ENCODE measurements at places on chromosomes 1 and 21. TPM values are rescaled to one million over a fixed set of nuclear protein-coding genes. Genes with fewer than 3 reads are reported as not detected.

DNA sequence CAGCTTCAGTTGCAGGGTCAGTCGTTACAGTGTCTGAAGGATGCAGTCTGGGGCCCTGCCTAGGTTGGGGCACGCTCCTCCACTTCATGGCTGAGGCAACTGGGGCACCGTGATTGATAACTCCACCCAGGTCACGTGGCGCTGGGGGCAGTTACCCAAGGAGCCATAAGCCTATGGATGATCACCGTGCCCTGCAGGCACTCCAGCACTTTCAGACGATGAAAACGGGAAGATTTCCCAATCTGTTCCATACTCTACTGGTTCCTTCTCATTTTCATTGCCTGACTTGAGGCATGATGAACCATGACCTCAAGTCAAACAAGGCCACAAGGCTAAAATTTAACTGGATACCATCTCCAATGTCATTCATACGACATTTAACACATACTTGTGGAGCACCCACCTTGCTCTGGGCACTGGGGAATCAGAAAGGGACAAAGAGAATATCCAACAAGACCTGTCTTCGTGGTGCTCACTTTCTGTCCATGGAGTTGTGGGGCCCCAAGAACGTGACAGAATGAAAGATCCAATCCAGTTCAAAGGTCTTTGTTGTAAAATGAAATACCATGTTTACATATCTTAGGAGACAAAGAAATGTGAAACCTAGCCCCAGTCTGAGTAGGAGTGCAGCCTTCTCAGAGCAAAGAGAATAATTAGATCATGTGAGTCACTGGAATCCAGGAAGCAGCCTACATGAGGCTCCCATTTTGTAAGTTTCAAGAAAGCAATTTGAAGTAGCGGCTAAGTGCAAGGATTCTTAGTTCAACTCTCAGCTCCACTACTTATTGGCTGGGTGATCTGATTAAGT is 39.4 kb upstream of the SPOCD1 start:
- no peak for DNase-seq

- no peak for DNase-seq
Observed at GRCh38 chr21:31564439-31564838, 95.1 kb upstream of the SOD1 start.

DNA sequence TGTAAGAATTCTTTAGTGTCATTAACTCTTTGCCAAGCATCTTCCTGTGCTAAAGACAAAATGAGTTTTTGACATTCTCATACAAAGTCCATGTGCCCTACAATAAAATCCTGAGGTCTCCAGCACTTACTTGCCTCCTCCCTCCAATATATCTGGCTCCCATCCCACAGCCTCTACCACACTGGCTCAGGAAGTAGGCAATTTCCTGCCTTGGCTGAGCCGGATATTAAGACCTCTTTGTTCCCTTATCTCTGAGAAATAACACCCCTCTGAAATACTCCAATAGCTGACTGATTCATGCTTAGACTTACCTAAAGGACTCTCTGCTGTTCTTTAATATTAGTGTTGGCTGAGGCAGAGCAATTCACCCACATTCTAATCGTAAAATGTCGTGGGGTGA is 37.6 kb upstream of the GORAB start:
- no peak for DNase-seq

GRCh38 chr1:41341772-41342562 is 19.3 kb upstream of the FOXO6 start:
- DNase-seq, result no peak

- DNase-seq, result no peak
Observed at GRCh38 chr21:32130031-32130891, 148.6 kb downstream of the MIS18A start.

DNA sequence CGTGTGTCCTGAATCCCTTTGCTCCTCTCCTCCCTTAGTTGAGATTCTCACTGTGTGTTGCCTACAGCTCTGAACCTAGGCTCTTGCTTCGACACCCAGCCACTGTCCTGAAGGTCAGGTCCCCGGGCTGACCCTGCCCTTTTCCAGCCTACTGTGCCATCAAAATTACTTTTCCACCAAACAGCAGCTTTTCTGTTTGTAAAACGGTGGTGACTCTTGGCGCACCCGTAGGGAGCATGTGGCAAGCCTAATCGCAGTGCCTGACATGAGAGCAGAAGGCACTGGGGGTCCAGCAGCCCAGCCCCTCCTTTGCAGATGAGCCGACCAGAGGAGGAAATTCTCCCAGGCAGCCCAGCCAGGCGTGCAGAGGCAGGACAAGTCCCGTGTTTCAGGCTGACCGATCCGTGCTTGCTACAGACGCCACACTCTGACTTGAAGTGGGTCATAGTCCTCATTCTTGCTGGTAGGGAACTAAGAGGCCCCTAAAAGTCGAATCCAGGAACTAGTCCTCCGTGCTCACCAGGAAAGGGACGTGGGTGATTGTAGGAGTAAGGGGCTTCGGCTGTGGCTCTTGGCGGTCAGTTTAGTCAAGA is 6.8 kb downstream of the GPR137B start:
- DNase-seq, result no peak

- DNase-seq, result no peak
Observed at GRCh38 chr1:196423612-196424011, 184.6 kb downstream of the KCNT2 start.

- no peak for DNase-seq
Observed at GRCh38 chr1:187443939-187444338, 615.2 kb downstream of the PLA2G4A start.

DNA sequence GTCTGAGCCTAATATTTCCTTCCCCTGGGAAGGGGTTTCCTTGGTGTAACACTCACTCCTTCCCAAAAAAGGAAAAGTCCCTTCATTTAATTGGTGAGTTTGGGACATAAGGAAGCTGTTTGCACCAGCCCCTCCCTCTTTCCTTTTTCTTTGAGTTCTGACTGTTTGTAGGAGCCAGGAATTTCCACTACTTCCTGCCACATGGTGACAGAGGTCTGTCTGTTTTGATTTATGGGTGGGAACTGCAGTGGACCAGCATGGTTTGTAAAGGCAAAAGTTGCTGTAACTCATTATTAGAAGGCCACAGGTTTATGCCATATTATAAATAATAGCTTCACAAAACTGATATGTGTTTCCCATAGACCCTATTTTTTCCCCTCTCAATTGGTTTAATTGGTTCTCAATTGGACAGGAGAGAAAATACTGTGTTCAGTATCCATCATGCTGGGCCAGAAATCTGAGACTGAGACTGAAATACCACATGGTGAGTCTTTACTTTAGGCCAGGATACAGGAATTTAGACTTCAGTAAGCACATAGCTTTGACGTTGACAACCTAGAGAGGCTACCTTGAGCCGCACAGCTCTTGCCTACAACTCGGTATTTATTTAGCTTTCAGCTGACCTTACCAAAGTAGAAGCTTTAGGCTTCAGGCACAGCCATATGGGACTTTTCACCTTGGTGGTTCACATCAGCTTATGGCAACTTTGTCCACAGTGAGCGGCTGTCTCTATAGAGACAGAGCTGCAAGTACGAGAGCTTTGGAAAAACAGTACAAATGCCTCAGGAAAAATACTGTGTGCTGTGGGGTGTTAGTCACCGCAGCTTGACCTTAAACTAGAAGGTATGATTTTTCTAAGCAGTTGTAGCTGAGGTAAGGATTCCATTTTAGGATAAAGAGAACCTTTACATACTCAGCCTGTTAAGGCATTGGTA is 40.0 kb upstream of the RGS7 start:
- no peak for DNase-seq

Gene FCRL2
- not detected for total RNA-seq

DNA sequence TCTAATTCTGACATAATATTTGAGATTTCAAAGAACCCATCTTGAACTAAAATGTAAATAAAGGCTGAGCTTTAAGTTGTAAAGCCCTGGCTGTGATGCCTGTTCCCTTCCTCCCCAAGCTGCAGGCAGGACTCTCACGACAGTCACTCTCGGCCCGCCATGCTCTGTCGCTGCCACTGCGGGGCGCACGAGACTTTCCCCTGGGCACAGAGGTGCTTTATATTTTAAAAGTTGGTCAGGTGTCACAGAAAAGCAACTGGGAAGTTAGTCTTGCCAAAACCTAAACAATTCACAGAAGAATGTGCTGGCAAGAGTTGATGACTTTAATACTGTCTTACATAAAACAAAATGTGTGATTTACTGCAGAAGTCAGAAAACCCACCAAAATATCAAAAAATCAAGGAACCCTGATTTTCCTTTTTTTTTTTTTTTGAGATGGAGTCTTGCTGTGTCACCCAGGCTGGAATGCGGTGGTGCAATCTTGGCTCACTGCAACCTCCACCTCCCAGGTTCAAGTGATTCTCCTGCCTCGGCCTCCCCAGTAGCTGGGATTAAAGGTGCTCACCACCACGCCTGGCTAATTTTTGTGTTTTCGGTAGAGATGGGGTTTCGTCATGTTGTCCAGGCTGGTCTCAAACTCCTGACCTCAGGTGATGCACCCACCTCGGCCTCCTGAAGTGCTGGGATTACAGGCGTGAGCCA is 10.7 kb downstream of the LRRC47 start:
- no peak for DNase-seq

DNA sequence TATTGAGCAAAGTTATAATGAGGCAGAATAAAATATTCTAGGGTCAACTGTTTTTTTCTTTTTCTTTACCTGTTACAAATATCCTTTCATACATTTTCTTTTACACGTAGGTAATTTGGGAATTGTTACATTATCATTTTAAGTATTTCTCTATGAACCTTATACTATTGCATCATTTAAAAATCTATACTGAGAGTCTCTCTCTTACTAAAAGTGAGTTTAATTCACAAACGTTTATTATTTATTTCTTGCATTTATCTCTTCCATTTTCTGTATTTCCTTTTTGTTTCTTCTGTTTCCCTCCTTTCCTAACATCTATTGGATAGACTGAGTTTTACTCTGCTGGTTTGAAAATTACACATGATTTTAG is 25.4 kb upstream of the CLCA4 start:
- no peak for DNase-seq

DNA sequence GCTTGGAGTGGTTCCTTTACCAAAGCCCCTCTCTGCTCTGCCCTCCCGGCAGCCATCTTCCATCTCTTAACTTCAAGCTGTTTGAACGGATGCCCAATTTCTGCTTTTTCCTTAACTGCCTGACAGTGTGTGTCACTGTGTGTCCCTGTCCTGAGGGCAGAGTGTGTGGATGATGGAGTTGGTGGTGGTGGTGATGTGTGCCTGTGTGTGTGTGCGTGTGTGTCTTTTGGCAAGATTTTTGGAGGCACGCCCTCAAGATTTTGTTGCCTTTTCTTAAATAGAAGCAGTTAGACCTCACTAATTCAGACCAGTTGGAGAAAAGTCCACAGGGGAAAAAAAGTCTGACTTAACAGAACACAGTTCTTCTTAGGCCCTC is 30.3 kb downstream of the SERTAD4 start:
- no peak for DNase-seq

Gene CLDN19
- not detected for total RNA-seq

GRCh38 chr1:210587566-210587965 is 258.9 kb downstream of the HHAT start:
- no peak for DNase-seq

GRCh38 chr1:29426701-29427279 is 190.5 kb downstream of the PTPRU start:
- no peak for DNase-seq

- no peak for DNase-seq
Observed at GRCh38 chr1:118989878-118990378, 1.8 kb upstream of the TBX15 start.

DNA sequence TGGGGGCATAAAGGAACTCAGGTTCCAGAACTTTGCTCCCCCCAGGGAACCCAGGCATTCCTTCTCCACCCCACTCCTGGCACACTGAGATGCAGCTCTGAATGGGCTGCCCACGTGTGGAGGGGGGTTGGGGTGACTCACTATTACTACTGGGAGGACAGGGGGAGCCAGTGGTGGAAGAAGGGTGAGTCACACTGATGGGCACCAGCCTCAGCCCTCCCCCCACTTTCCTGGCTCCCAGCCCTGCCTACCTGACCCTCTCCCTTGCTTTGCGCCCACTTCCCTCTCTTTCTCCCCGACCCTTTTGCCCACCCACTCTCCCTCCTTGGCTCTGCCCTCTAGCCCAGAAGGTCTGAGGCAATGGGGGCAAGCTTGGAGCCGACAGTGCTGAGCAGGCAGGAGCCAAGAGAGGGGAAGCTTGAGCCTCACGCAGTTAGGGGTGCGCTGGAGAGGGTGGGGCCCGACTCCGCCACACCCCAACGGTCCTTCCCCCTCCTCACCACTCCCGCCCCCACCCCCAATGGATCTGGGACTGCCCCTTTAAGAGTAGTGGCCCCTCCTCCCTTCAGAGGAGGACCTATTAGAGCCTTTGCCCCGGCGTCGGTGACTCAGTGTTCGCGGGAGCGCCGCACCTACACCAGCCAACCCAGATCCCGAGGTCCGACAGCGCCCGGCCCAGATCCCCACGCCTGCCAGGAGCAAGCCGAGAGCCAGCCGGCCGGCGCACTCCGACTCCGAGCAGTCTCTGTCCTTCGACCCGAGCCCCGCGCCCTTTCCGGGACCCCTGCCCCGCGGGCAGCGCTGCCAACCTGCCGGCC is at the start of gene LMNA:
Gene LMNA, plus strand, starts transcription at position 611 of the 818 bp plus-strand sequence. CDS start 208 bp downstream, outside the sequence.
- peak; percentile 74 for DNase-seq

Gene PTGFRN
- total RNA-seq, result 0.55 TPM

- no peak for DNase-seq
Observed at GRCh38 chr1:13607002-13607401, 23.4 kb downstream of the PDPN start.

DNA sequence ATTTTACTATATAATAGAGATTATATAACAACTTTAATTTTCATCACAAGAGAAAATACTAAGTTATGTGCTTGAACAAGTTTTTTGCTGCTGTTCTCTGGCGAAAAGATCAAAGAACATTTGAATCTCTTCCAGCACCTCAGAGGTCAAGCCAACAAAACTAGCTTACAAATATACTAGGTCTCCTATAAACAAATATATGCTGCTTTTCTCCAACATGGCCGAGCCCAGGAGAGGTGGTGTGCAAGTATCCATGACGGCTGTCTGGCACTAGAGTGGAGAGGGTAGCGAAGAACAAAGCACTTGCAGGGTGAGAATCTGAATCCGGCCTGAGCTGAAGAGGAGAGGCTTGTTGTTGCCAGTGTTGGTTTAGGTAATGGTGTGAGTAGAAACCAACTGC is 7.5 kb upstream of the FMO3 start:
- DNase-seq, result no peak

Gene SPOCD1
- 0.94 TPM for total RNA-seq

Gene LRRC39
- total RNA-seq, result 1.3 TPM

DNA sequence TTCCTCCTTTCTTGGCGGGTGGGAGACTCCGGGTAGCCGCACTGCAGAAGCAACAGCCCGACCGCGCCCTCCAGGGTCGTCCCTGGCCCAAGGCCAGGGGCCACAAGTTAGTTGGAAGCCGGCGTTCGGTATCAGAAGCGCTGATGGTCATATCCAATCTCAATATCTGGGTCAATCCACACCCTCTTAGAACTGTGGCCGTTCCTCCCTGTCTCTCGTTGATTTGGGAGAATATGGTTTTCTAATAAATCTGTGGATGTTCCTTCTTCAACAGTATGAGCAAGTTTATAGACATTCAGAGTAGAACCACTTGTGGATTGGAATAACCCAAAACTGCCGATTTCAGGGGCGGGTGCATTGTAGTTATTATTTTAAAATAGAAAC is 2.5 kb downstream of the OLIG2 start:
- no peak for DNase-seq

GRCh38 chr1:205677167-205677566 is 3.1 kb downstream of the SLC45A3 start:
- no peak for DNase-seq

Gene SFN
- total RNA-seq, result 0.76 TPM
